Vagina (tissue), 2 donors: ENCODE measurements at places on chromosomes 4 and X. TPM values are rescaled to one million over a fixed set of nuclear protein-coding genes. Genes with fewer than 3 reads are reported as not detected.
A peak's percentile ranks its signal among the peaks of the same experiment; 100 is the strongest.

The ADH1A gene
- total RNA-seq = not detected

The HPGD gene
- total RNA-seq = 134 TPM

The TCEAL4 gene
- 140 TPM for total RNA-seq

DNA sequence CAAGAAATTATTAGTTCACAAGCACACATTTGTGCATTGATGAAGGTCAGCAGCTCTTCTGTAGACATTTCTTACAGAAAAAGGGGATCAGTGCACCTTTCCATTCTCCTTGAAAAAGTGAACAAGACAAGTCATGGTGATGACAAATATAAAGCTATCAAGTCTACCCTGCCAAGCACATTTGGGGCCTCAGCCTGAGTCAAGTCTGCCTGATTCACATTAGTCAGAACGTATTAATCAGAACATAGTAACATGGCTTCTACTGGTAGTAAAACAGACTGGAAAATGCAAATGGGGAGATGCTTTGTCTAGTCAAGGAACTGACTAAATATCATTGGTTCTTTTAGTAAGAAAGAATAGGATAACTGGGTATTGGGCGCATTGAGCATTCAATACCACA, 2305.1 kb downstream of the PCDH7 start:
- no peak overlapping the region for H3K4me3 ChIP-seq
- H3K4me1 ChIP-seq = no peaks in the 10 kb centered on the region
- no peak overlapping the region for H3K27ac ChIP-seq

GRCh38 chrX:53440621-53441517, 6.7 kb upstream of the HSD17B10 start:
- peaks cover 5% of the 10 kb centered on the region for H3K4me1 ChIP-seq
- no peaks in the 10 kb centered on the region for H3K36me3 ChIP-seq
- DNase-seq = no peak
- peak overlapping the region; percentile 68 for H3K27ac ChIP-seq
- peak overlapping the region; percentile 35 for H3K4me3 ChIP-seq

DNA sequence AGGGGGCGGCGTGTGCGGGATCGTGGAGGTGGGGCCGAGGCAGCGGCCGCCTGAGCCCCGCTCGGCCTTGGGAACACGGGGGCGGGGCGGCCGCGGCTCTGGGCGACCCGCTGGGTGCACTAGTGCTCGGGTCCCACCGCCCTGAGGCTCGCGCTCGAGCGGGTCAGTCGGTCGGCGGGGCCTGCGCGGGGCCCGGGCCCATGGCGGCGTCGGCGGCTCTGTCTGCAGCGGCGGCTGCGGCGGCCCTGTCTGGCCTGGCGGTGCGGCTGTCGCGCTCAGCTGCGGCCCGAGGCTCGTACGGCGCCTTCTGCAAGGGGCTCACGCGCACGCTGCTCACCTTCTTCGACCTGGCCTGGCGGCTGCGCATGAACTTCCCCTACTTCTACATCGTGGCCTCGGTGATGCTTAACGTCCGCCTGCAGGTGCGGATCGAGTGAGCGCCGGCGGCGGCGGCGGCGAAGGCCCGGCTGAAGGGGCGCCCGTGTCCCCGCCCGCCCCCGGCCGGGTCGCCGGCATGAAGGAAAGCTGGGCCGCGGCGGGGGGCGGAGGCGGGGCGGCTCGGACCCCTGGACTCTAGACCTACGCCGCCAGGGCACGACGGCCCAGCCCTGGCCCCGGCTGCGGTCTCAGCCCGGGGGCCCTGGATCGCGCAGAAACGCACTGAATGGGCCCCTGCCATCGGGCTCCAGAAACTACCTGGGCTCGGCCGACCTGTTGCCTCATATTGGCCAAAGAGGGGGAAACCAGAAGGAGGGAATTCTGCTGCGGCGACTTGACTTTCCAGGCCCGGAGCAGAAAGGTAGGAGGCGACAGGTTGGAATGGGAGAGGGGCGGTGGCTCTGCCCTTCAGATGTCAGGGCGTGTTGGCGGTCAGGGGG, at the start of gene SMIM10L2A:
Gene SMIM10L2A, plus strand, starts transcription at position 13 of the 878 bp plus-strand sequence. Its CDS starts 188 bp downstream, at position 201.
- H3K27ac ChIP-seq = peak within 1 kb of the TSS; percentile 36
- H3K36me3 ChIP-seq = no peaks in the 10 kb centered on the region
- peak within 1 kb of the TSS; percentile 58 for H3K4me3 ChIP-seq
- H3K4me1 ChIP-seq = peaks cover 5% of the 10 kb centered on the region

GRCh38 chr4:174260099-174260498, 23.4 kb downstream of the FBXO8 start:
- DNase-seq = no peak
- H3K27ac ChIP-seq = no peak overlapping the region
- H3K27me3 ChIP-seq = no peaks in the 10 kb centered on the region
- peaks cover 17% of the 10 kb centered on the region for H3K4me1 ChIP-seq
- no peak overlapping the region for H3K4me3 ChIP-seq

- peak; percentile 67 for DNase-seq
- peaks cover 14% of the 10 kb centered on the region for H3K4me1 ChIP-seq
- no peaks in the 10 kb centered on the region for H3K27me3 ChIP-seq
- H3K27ac ChIP-seq = peak overlapping the region; percentile 77
Observed at GRCh38 chrX:47651043-47651905, 911 bp upstream of the ELK1 start.

- H3K4me3 ChIP-seq = no peak overlapping the region
- no peak for DNase-seq
- H3K36me3 ChIP-seq = no peaks in the 10 kb centered on the region
- H3K27me3 ChIP-seq = no peaks in the 10 kb centered on the region
- H3K27ac ChIP-seq = no peak overlapping the region
Observed at GRCh38 chrX:18173494-18174180, 47.0 kb downstream of the BEND2 start.

- peaks cover 8% of the 10 kb centered on the region for H3K36me3 ChIP-seq
- H3K27me3 ChIP-seq = no peaks in the 10 kb centered on the region
- DNase-seq = no peak
- H3K4me3 ChIP-seq = peak overlapping the region; percentile 6
- H3K27ac ChIP-seq = peak overlapping the region; percentile 31
- H3K4me1 ChIP-seq = peaks cover 32% of the 10 kb centered on the region
Observed at GRCh38 chr4:107854356-107855022, 29.8 kb downstream of the SGMS2 start.

DNA sequence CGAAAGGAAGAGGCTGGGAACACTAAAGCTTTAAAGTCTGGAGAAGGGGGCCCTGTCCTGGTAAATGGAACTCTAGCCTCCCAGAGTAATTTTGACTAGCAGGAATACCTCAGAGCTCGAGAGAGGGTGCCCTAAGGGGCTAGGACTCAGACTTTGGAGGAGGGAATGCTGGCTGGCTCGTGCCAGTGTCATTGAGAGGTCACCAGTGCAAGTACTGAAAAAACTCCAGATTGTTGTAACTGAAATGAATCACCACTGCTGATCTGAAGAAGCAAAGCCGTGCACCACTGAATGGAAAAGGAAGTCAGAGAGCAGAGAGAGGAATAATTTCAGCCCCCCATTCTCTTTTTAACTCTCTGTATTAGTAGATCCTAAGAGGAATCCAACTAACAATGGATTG, 690.2 kb downstream of the FAT4 start:
- no peaks in the 10 kb centered on the region for H3K27me3 ChIP-seq
- H3K4me3 ChIP-seq = no peak overlapping the region
- H3K27ac ChIP-seq = no peak overlapping the region
- H3K36me3 ChIP-seq = no peaks in the 10 kb centered on the region
- H3K4me1 ChIP-seq = no peaks in the 10 kb centered on the region

DNA sequence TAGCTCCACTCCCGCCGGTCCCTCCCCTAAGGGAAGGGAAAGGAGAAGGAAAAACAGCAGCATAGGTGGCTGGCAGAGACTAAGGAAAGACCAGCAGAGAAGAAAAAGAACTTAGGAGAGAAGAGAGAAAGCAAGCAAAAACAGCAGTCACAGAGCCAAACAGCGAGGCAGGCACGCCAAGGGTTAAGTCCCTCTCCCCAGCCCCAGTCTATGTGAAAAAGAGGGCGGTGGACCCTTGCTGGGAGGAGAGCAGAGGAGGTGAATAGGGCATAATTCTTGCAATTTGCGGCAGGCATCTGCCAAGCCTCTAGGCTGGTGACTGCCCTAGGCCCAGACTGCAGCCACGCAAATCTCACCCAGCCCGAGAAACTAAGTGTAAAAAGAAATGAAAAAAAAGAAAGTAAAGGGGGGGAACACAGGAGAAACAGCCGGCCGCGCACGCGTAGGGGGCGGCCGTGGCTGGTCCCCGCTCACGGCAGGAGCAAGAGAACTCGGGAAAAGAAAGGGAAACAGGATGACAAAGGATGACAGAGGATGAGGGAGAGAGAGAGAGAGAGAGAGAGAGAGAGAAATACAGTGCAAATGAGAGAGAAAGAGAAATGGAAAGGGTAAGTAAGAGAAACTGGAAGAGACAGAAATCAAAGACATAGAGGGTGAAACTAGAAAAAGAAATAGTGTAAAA, 48.6 kb downstream of the MAGEA9 start:
- DNase-seq = no peak
- no peaks in the 10 kb centered on the region for H3K36me3 ChIP-seq
- H3K27me3 ChIP-seq = no peaks in the 10 kb centered on the region
- H3K4me3 ChIP-seq = peak overlapping the region; percentile 32

DNA sequence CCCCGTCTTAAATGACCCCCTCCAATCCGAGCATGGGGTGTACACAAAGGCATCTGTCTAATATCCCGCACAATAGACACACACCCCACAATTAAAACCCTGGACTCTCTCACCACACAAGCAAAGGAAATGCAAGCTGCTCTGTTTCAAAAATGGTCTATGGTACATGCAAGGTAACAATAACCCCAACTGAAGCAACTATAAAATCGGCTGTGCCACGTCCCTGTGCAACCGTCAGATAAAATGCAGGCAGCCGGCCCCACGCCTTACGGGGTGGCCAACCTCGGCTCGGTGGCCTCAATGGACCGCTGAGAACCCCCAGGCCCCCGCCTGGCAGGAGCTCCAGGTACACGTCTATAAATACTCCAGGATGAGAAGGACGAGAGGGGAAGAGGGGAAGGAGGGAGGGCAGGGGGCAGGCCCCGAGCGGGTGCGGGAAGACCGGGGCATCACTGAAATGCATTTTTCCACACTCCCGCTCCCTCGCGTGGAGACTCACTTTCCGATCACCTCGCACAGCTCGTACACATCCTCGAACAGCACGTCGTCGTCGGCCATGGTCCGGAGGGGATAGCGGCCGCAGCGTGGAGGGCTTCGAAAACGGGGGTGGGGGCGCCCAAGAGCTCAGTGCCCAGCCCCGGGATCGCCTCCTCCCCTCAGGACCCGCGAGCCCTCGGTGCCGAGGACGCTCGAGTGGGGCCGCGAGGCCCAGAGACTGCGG, 763 bp downstream of the CASK start:
- peak overlapping the region; percentile 62 for H3K4me3 ChIP-seq
- no peak for DNase-seq
- peak overlapping the region; percentile 74 for H3K27ac ChIP-seq
- H3K4me1 ChIP-seq = no peaks in the 10 kb centered on the region
- H3K27me3 ChIP-seq = no peaks in the 10 kb centered on the region
- no peaks in the 10 kb centered on the region for H3K36me3 ChIP-seq

DNA sequence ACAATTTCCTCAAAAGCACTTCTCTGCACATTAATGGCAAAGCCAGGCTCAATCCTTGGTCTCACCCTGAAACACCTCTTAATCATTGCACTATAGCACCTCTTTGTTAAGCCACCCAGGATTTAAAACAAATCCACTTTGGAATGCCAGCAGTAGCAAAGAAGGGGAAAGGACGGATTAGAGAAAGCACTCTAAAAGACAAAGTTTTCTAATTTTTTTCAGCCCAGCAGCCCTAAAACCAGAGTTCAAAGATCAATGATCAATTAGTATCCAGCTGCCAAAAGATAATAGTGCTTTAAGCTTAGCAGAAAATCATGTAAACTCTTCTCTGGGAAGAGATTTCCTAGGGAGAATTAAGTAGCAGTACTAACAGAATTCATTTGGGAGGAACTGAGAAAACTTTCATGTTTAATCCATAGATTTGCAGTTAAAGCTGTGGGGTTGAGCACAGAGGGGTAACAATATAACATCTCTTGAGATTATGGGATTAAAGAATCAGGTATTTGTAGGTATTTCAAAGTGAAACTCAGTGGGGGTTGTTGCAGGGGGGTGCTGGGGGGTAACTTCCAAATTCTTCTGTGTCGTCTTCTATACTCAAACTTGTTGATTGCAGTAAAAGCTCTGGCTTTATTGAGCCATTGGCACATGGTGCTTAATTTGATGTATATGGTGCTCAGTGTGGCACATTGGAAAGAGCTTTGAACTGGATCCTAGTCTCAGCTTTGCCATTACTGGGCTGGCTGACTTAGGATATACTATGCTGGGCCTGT, 61.8 kb downstream of the LRRC66 start:
- H3K27ac ChIP-seq = no peak overlapping the region
- H3K36me3 ChIP-seq = no peaks in the 10 kb centered on the region
- H3K27me3 ChIP-seq = no peaks in the 10 kb centered on the region
- no peak for DNase-seq
